ENCODE measurements at places on chromosomes 16 and 17.
A peak's percentile ranks its signal among the peaks of the same experiment; 100 is the strongest.

GRCh38 chr17:60253048-60253447, 103.3 kb downstream of the CA4 start:
- peaks cover 73% of the 10 kb centered on the region for H3K36me3 ChIP-seq
- no peak overlapping the region for H3K27ac ChIP-seq
- no peaks in the 10 kb centered on the region for H3K27me3 ChIP-seq
- no peaks in the 10 kb centered on the region for H3K4me1 ChIP-seq
- no peak overlapping the region for H3K4me3 ChIP-seq

GRCh38 chr16:48277158-48277557, 29.8 kb upstream of the ABCC11 start:
- no peak overlapping the region for H3K27ac ChIP-seq
- H3K27me3 ChIP-seq = no peaks in the 10 kb centered on the region
- DNase-seq = no peak
- no peak overlapping the region for H3K4me3 ChIP-seq
- H3K4me1 ChIP-seq = peaks cover 5% of the 10 kb centered on the region

DNA sequence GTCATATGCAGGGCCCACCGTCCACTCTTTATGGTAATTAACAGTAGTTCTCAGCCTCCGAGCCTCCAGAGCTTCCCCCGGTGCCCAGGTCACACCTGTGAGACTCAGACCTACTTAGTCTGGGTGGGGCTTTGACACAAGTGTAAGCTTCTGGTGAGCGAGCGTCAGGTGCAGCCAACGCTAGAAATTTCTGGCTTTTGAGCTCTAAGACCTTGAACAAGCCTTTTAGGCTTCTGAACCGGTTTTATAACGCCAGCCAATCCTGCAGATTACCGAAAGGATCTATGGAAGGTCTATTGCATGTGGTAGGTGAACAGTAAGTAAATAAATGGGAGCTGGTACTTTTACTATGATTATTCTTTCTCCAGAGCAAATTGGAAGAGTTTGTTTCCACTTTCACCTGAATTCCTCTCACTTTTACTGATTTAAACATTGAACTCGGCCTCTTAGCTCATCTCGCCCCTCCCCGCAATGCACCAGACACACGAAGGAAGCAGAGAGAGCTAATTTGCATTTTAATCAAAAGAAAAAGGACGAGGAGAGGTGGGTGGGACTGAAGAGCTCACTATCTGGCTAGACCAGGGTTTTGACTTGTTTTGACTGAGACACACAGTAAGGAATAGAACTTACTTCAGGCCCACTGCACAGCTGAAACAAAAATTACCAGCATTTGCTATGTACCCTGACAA, 47.1 kb downstream of the ABAT start:
- H3K27me3 ChIP-seq = no peaks in the 10 kb centered on the region
- H3K4me3 ChIP-seq = no peak overlapping the region
- no peak for DNase-seq

DNA sequence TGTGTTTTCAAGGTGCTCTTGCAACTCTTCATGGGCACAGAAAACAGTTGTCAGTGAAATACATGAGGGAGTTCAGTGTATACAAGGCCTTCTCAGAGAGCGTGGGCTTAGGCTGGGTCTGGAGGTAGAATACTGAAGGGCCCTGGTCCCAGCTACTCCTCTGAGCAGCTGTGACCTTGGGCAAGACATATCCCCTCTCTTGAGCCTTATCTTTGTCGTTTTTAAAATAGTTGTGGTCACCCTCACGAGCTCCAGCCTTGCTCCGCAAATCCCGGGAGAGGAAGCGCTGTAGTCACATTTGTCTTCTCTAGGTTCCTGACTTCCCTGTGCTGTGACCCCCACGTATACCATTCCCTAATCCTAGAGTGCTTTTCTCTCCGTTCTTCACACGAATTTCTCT, 3.6 kb downstream of the ZNRF1 start:
- H3K36me3 ChIP-seq = 0 out of 2 replicates have a peak, but pooled peaks cover 6% of the 10 kb centered on the region
- H3K4me1 ChIP-seq = peaks cover 20% of the 10 kb centered on the region
- H3K27me3 ChIP-seq = no peaks in the 10 kb centered on the region
- no peak overlapping the region for H3K27ac ChIP-seq
- H3K4me3 ChIP-seq = no peak overlapping the region

DNA sequence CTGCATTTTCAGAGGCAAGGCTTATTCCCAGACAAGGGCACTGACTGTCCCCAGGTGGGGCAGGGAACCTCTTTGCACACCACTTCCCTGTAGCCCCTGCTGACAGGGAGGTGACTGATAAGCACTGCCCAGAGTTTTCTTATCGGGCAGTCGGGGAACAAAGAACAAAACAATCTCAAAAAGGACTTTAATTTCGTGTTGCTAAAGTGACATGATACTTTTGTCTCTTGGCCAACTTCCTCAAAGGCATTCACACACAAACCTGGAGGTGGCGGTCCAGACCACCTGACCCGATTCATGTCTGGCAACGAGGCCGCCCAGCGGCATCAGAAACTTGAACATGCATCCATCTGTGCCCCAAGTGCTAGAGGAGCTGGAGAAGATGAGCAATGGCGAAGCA, 28.9 kb downstream of the ZDHHC7 start:
- peaks cover 92% of the 10 kb centered on the region for H3K36me3 ChIP-seq
- DNase-seq = no peak
- no peak overlapping the region for H3K4me3 ChIP-seq
- no peaks in the 10 kb centered on the region for H3K27me3 ChIP-seq
- peaks cover 25% of the 10 kb centered on the region for H3K4me1 ChIP-seq

GRCh38 chr16:30903596-30903995, 7.2 kb downstream of the CTF1 start:
- peak overlapping the region; percentile 38 for H3K27ac ChIP-seq
- no peak for DNase-seq
- no peak overlapping the region for H3K4me3 ChIP-seq
- H3K4me1 ChIP-seq = peaks cover 7% of the 10 kb centered on the region

DNA sequence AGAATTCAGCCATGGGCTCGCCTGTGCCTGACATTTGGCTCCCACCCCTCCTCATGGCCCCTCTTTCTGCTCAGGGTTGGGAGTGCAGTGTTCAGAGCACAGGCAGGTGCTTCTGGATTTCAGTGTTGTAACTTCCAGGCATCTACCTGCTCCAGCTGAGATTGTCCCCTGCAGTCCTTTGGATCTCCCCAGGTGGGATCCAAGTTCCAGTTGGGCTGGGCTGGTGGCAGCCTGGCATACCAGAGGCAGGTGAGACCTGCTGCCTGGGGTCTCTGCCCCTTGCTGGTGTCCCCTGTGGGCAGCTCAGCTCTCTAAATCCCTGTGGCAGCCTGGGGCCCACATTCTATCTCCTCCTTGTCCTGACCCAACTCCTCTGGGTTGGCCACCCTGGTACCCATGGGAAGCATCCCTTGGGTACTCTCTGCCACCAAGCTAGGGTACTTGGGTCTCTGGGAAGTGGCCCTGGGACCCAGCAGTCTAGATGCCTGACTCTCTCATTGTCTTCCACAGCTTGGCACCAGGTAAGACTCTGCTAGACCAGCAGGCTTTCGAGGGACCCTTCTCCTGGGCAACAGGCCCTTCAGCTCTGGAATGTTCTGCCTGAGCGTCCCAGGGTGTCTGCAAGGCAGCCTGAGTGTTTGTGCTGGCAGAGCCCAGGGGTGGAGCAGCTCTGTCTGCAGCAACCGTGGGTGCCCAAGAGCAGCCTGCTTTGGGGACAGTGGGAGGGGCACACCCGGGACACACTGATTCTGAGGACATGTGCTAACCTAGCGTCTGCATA, 42.5 kb downstream of the DNAH17 start:
- peak overlapping the region; percentile 69 for H3K27ac ChIP-seq
- H3K4me1 ChIP-seq = peaks cover 25% of the 10 kb centered on the region

DNA sequence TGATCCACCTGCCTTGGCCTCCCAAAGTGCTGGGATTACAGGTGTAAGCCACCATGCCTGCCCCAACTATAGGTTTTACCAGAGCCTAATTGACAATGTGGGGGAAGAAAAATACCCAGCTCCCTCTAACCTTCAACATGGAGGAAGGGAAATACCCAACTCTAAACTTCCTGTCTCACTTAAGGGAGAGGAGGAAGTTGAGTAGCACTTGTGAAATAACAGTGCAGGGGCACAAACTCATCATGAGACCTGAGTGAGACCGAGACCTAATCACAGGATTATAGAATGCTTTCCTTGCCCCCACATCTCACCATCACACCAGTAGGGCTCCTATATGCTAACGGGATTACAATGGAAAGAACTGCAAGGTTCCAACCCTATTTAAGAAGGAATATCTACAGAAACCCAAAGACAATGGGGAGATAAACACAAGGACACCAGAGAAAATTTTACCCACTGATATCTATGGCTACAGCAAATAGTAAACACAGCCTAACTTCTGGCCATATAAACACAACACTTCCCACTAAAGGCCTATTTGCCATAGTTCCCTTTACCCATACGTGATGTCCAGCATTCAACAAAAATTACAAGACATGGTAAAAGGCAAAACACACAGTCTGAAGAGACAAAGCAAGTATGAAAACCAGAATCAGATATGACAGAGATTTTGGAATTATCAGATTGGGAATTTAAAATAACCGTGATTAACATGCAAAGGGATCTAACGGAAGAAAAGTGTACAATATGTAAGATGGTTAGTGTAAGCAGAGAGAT, 26.9 kb downstream of the OR3A1 start:
- DNase-seq = no peak
- H3K4me1 ChIP-seq = no peaks in the 10 kb centered on the region
- H3K36me3 ChIP-seq = no peaks in the 10 kb centered on the region
- H3K27me3 ChIP-seq = no peaks in the 10 kb centered on the region
- no peak overlapping the region for H3K27ac ChIP-seq

DNA sequence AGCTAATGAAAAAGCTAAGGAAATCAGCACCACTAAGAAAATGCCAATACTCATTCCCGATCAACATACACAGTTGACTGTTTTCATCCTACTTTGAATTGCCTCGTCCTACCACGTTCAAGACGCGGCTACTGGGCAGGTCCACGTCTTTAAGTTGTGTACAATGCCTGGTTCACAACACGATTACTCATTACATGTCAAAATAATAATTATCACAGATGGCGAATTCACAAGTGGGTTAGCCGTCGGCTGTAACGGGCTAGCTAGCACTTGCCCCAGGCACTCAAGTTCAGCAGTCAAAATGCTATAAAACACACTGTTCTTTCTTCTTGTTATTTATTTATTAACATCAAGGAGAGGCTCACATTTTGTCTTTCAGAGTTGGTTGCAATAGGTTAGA, 124.2 kb downstream of the ZFHX3 start:
- no peaks in the 10 kb centered on the region for H3K27me3 ChIP-seq
- H3K27ac ChIP-seq = no peak overlapping the region
- no peak overlapping the region for H3K4me3 ChIP-seq
- peaks cover 13% of the 10 kb centered on the region for H3K4me1 ChIP-seq
- no peaks in the 10 kb centered on the region for H3K36me3 ChIP-seq
- peak; percentile 7 for DNase-seq

GRCh38 chr16:24073321-24073720, 182.8 kb upstream of the CACNG3 start:
- H3K27ac ChIP-seq = no peak overlapping the region
- no peaks in the 10 kb centered on the region for H3K36me3 ChIP-seq
- no peak for DNase-seq
- H3K4me3 ChIP-seq = no peak overlapping the region

DNA sequence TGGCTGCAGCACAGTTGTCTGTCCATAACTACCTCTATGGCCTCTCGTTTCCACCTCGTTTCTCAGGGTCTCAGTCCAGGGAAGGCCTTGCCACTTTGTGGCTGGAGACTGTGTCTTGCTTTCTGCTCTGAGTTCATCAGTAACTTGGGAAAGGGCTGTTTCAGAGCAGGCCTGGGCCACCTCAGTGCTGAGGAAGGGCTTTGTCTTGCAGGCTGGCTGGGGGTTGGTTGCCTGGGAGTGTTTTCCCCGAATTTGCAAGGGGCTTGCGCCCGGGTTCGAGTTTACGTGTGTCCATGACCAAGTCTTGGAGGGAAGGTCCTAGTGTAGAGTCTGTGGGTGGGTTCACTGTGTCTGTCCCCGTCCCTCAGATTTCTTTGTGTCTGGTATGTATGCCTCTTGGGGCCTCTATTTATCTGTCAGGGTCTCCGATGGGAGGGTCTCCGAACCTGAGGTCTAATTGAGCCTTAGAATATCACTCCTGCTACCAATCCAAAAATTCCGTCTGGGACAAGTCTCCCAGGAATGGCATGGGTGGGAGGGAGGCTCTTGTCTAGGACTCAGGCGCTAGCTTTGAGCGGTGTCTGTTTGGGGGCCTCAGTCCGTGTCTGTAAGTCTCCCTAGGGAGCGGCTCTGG, 594 bp upstream of the TGFB1I1 start:
- peaks cover 9% of the 10 kb centered on the region for H3K4me1 ChIP-seq
- peaks cover 31% of the 10 kb centered on the region for H3K36me3 ChIP-seq
- DNase-seq = no peak
- no peaks in the 10 kb centered on the region for H3K27me3 ChIP-seq
- H3K27ac ChIP-seq = peak overlapping the region; percentile 92
- peak overlapping the region; percentile 58 for H3K4me3 ChIP-seq

- peaks cover 15% of the 10 kb centered on the region for H3K4me1 ChIP-seq
- no peak for DNase-seq
- H3K4me3 ChIP-seq = no peak overlapping the region
- H3K27ac ChIP-seq = no peak overlapping the region
Measured at GRCh38 chr17:13537167-13537731, 64.5 kb downstream of the HS3ST3A1 start.

DNA sequence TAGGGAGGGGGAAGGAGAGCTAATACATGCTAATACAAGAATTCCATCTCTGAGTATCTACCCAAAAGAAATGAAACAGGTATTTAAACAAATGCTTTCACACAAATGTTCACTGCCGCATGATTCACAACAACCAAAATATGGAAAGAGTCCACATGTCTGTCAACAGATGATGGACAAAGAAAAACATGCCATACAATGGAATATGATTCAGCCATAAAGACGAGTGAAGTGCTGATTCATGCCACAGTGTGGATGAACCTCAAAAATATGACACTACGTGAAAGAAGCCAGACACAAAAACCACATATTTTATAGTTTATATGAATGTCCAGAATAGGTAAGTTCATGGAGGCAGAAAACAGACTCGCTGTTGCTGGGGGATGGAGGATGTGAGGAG, 321.4 kb downstream of the FOXL1 start:
- H3K27me3 ChIP-seq = no peaks in the 10 kb centered on the region
- H3K4me3 ChIP-seq = no peak overlapping the region
- peaks cover 20% of the 10 kb centered on the region for H3K4me1 ChIP-seq
- H3K27ac ChIP-seq = peak overlapping the region; percentile 61

GRCh38 chr17:80177986-80178595, 8.3 kb downstream of the CARD14 start:
- no peaks in the 10 kb centered on the region for H3K36me3 ChIP-seq
- DNase-seq = no peak
- no peak overlapping the region for H3K4me3 ChIP-seq
- no peaks in the 10 kb centered on the region for H3K4me1 ChIP-seq
- H3K27me3 ChIP-seq = no peaks in the 10 kb centered on the region
- no peak overlapping the region for H3K27ac ChIP-seq
